ENCODE measurements at places on chromosomes 7 and 10. TPM values are rescaled to one million over a fixed set of nuclear protein-coding genes. Genes with fewer than 3 reads are reported as not detected.

- DNase-seq = no peak
These were observed 355.8 kb upstream of the VSTM2A start for GRCh38 chr7:54186336-54186735.

- no peak for DNase-seq
These were observed 50.3 kb upstream of the RSU1 start for GRCh38 chr10:16867556-16867955.

CCDC172 gene
- total RNA-seq = not detected

CYP2E1 gene
- 0.98 TPM for total RNA-seq

CAV2 gene
- 63.3 TPM for total RNA-seq

Measured in breast epithelium (tissue), 4 donors.